Lung (tissue), 17 donors: ENCODE measurements at places on chromosomes 1 and 21.

GRCh38 chr1:13513895-13514546 is at the start of gene LRRC38:
TSS of gene LRRC38 (minus strand) at chr1:13514003. CDS start at chr1:13513593, 410 bp downstream.
- DNase-seq, result no peak

DNA sequence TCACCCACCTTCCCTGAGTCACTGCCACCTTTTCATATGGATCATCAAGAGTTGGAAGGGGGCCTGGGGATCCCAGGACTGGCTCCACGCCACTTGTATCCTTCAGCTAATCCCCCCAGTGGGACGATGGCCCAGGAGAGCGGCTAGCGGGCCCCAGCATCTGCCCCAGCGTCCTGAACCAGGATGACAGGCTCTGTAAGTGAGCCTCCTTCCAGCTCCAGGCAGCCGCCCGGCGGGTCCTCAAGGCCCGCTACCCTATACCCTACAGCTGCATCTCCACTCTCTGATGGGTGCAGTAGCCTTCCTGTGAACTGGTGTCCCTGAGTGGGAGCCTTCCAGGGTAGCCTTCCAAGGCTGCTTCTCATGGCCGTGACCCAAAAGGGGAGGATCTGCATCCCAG is 183.1 kb downstream of the ATG4C start:
- no peak for DNase-seq

DNA sequence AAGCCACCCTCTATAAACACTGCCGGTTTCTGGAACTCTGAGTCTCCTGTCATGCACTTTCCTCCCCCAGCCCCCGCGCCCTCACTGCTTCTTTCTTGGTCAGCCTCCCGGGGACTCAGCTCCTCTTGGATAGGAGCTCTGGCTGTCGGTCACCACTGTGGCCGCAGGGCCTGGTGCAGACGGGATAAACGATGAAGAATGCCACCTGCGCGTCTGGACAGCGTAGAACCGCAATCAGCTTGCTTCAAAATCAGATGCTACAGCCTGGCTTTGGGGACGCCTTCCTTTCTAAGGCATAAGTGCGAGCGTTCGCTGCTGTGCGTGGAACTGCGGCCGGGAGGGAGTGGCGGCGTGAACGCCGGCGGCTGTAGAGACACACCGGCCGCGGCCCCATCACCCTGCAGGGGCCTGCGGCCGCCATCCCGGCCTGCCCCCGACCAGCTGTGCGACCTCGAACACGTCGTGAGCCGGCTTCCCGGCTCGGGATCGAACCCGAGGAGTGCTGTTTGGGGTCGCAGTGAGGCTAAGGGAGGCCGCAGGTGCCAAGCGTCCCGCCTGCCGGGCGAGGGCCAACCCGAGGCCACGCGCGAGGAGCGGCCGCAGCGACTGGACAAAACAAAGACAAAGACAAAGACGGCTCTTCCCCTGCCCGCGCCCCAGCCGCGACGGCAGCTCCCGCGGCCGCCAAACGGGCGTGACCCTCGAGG is 688 bp downstream of the PTTG1IP start:
- peak; percentile 35 for DNase-seq

DNA sequence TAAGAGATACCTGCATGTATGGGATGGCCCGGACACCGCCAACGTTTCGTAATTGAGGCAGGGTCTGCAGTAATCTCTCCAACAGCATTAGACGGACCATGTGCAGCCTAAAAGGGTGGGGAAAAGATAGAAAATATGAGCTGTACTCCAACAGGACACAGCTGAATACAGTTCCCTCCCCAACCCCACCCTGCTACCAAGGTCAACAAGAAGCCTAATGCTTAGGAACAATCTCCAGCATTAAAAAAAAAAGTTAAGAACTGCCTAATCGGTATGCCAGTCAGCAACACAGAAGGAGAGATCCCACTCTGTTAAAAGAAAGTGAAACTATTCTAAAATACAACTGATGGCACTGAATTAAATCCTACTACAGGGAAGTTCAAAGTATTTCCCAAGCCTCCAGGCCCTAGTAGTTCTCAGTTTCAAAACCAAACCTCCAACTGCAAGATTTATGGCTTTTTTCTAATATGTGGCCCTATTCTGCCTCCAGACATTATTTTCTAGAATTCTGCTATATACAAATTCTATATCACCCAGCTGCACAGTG is 81.0 kb downstream of the UBR4 start:
- DNase-seq, result no peak

GRCh38 chr21:16773206-16773605 is 739.6 kb upstream of the CXADR start:
- DNase-seq, result no peak

- DNase-seq, result no peak
Observed at GRCh38 chr21:32947736-32948135, 78.0 kb upstream of the OLIG2 start.

GRCh38 chr1:78911956-78912880 is 94.3 kb downstream of the ADGRL4 start:
- DNase-seq, result no peak

GRCh38 chr1:240244968-240245628 is 153.4 kb downstream of the FMN2 start:
- DNase-seq, result no peak

GRCh38 chr1:151147132-151147503 is 687 bp upstream of the SEMA6C start:
- DNase-seq, result peak; percentile 28

DNA sequence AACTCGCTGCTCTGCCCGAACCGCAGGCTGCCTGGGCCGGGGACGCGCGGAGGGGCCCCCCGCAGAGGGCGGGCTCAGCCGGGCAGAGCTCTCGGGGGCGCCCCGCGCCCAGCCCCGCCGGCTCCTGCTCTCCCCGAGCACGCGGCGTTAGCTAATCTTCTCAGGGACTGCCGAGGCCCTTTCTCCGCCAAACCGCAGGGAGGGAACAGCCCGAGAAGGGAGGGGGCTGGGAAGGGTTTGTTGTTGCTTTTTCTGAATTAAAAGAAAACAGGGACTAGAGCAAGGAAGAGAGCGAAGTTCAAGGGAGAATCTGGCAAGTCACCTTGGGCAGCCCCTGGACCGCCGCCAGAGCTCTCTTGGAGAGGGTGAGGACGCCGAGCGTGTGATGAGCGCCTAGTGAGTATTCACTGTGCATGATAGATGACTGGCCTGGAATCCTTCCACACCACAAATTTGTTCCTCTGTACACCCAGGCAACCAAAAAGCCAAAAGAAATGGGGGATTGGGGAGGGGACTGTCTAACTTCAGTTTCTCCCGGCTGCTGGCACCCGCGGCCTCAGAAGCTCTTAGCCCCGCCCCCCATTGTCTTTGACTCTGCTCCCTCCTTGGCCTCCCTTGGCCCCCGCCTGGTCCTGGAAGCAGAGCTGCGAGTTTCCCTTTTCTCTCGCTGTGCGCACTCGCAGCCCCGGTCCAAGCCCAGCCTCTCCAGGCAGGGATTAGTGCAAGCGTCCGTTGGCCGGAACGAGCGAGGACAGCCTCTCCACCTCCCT is 19.7 kb upstream of the LMX1A start:
- DNase-seq, result peak; percentile 96

GRCh38 chr1:51907079-51907702 is 28.7 kb upstream of the NRDC start:
- no peak for DNase-seq

DNA sequence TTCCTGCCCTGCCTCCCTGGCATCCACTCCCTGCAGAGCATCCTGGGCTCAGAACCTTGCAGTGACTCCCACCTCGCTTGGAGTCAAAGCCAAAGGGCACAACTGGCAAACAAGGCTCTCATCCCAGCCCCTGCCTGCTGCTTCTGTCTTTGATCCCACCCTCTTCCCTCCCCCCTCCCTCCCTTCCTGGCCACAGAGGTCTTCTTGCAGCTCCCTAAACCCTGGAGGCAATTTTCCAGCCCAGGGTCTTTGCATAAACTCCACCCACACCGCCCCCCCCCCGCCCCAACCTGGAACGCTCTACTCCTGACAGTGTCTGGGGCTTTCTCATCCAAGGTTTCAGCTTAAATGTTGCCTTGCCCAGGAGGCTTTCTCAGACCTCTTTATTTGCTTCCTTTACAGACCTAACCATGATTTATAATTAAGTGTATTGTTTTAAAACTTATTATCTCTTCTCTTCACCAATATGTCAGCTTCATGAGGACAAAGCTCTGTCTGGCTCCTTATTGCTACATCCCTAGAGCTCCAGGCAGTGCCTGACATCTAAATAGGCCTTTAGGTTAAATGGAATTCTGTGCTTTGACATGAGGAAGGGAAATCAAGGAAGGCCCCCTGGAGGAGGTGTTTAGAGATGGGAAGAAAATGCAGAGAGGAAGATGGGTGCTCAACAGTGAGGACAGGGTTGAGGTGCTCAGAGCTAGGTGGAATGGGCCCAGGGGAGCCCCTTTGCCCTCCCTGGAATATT is 37.7 kb upstream of the PADI1 start:
- no peak for DNase-seq
